Right kidney (tissue), 9 donors: ENCODE measurements at places on chromosomes 6 and 20.

DNA sequence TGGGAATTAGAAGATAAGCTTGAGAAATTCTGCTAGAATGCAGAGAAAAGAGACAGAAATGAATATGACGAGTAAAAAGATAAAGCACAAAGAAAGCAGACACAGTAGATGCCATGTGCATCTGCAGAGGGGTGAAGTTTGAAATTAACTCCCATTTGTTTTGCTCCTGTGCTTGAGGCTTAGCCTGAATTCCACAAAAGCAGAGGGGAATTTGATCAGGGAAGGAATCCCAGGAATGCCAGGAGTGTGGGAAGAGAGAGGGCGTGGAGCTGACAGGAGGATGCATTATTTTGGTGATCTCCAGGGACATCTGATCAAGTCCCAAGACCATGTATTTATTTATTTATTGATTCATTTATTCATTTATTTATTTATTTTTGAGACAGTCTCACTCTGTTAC lies 55.6 kb downstream of the SLC22A1 start:
- DNase-seq: no peak

DNA sequence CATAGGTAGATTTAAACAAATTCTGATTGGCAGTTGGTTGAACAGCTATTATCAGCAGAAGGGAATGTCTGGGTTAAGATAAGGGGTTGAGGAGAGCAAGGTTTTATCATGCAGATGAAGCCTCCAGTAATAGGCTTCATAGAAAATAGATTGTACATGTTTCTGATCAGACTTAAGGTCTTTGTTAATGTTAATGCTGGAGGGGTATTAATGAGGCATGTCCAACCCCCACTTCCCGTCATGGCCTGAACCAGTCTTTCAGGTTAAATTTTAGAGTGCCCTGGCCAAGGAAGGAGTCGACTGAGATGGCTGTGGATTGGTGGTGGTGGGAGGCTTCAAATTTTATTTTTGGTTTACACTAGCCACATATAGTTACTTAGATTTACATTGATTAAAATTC lies 3.4 kb downstream of the CLPSL1 start:
- DNase-seq: no peak

GRCh38 chr6:15690510-15690909 lies 27.7 kb upstream of the DTNBP1 start:
- no peak for DNase-seq

GRCh38 chr20:42099101-42099500 lies 480.9 kb upstream of the CHD6 start:
- no peak for DNase-seq

GRCh38 chr6:136035378-136036070 lies 184.0 kb downstream of the PDE7B start:
- DNase-seq: no peak

GRCh38 chr6:143966312-143966711 lies 41.7 kb downstream of the PLAGL1 start:
- DNase-seq: no peak
